ENCODE measurements at places on chromosomes 1 and 21. TPM values are rescaled to one million over a fixed set of nuclear protein-coding genes. Genes with fewer than 3 reads are reported as not detected.
A peak's percentile ranks its signal among the peaks of the same experiment; 100 is the strongest.

DNA sequence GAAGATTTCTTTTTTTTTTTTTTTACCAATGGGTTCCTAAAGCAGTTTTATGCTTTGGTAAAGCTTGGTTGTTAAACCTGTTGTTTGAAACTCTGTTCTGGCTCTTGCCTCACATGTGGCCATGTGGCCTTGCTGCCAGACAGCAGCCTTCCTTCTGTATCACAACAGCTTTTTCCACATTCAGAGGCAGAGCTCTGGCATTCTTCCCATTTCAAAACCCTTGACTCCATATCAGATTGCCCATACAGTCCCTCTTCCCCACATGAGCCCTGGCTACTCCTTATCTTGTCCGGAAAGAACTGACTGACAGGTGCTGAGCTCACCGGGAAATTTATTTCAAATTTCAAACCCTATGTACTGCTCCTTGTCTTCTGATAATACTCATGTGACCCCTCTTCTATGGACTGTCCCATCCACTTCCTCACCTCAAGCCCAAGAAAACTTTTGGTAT is 38.5 kb upstream of the LAX1 start:
- DNase-seq, result no peak

GRCh38 chr1:172485626-172486025 is 41.8 kb upstream of the PIGC start:
- DNase-seq, result no peak

GRCh38 chr1:154710106-154710505 is 102.1 kb upstream of the ADAR start:
- DNase-seq, result no peak

DNA sequence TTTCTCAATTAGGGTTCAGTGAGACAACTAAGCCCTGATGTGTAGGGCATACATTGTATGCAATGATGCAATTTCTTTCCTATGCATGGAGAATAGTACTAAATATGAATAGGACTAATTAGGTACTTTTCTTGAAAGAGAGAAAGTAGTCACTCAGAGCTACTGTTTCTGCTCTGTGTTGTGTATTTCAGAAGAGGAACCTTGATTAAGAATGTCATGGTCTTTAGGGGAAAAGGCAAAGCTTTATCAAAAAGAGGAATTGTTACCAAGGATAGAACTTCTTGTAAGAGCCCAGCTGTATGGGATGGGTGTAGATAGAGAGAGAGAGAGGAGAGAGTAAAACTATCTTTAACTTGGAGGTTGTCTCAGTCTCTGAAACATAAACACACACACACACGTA is 49.1 kb downstream of the HLX start:
- DNase-seq, result no peak

DNA sequence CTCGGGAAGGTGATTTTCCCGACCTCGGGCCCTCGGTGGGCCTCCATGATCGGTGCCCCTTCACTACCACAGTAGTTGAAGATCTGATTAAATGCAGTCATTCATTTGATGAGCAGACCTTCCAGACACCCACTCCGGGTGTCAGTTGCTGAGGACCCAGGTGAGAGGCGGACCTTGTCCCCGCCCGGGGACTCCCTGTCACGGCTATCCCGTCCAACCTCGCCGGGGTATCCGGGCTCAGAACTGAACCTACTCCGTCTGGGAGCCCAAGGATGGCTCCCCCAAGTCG is 22.6 kb downstream of the RNU1-3 start:
- DNase-seq, result no peak

- no peak for DNase-seq
These were observed 45.4 kb upstream of the DIP2A start for GRCh38 chr21:46413365-46413696.

GRCh38 chr1:247487057-247487456 is 29.2 kb upstream of the OR2B11 start:
- DNase-seq, result no peak

- DNase-seq, result no peak
These were observed 711 bp downstream of the TRNP1 start for GRCh38 chr1:26994020-26994786.

DNA sequence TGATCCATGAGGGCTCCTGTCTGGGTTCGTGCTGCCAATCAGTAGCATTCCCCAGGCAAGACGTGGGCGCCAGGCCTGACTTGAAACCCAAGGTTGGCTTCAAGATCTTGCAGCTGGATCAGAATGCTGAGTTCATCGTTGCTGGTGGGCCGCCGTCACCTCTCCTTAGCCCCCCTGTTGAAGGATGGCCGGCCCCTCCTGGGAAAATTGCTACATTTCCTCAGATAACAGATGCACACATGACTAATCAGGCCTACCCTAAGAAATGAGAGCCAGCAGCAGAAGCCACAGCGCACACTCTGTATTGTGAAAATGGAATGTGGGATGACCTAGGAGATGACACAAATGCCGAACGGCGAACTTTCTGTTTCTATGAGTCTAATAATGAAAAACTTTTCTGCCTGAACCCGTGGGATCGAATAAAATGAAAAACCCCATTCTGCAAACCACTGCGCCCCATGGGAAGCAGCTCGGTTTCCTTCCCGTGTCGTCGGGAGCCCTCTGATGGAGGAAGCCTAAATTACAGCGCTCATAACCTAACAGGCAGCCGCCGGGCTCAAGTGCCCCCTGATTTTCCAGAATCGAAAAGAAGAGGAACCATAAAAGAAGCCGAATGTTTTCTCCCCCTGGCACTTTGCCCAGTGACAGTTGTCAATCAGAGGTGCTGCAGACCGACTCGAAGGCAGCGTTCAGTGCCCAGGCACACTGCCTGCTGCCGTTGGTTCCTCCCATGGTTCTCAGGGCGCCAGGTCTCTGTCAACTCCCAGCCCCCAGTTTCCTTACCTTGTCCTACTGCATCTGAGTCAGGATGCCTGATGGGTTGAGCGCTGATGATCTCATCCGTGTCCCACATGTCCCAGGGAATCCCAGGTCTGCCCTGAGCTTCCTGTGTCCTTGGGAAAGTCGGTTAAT is 38.2 kb upstream of the H6PD start:
- DNase-seq, result peak; percentile 87

- no peak for DNase-seq
These were observed 28.0 kb upstream of the NRDC start for GRCh38 chr1:51906306-51907078.

GRCh38 chr1:245877976-245878375 is 629.1 kb downstream of the SMYD3 start:
- DNase-seq, result no peak

DNA sequence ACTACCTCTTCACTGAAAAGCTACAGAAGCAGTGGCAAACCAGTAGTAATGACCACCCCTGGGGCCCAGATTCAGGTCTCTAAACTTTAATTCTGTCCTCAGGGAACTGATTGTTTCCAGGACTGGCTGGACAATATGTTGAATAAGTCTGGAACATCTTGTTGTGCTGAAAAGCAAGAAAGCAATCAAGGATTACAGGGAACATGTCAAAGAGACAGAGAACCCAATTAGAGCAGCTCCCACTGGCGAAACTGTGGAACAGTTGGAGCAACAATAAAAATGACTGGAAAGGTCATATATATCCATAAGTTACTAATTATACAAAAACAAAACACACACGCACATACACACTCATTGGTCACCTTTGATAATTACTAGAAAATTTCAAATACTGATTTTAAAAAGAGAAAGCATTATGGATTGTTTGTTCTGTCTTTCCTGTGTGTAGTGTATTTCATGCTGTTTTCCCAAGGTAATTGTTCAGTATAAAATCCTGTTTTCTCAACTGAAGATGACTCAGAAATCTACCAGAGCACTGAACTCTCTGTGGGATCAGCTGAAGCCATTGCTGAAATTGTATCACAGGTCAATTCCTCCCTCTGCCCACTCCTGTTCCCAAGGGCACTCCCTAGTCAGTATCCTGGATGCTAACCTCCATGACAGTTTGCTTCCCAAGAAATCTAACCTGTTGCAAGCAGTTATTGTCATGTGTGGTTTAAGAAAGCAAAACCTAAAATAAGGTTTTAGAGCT is 83.6 kb upstream of the RGS1 start:
- DNase-seq, result no peak

DNA sequence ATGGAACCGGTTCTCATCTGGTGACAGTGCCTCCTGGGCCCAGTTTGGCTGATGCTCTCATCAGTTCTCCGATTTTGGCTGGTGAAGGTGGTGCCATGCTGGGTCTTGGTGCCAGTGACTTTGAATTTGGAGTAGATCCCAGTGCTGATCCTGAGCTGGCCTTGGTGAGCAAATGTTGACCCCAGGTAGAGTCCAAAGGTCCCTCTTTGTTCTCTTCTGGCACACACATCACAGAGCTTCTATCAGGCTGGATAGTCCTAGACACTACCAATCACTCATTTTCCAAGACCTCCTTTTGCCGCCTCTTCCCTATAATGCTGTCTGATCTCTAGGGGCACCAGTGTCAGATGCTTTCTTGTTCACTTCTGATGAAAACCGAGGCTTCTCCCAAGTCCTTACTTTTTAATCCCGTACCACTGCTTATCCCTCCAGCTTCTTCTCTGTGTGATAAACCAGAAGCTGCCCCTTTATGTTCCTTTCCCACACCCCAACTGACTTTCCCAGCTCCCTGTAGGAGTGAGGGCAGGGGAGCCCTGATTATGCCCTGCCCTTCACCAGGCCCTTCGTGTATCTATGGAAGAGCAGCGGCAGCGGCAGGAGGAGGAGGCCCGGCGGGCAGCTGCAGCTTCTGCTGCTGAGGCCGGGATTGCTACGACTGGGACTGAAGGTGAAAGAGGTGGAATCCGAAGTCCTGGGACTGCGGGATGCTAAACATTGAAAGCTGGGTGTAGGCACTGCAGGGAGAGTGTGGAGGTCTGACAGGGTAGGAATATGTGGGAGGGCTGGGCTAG is 11.1 kb downstream of the PSMD4 start:
- no peak for DNase-seq

DNA sequence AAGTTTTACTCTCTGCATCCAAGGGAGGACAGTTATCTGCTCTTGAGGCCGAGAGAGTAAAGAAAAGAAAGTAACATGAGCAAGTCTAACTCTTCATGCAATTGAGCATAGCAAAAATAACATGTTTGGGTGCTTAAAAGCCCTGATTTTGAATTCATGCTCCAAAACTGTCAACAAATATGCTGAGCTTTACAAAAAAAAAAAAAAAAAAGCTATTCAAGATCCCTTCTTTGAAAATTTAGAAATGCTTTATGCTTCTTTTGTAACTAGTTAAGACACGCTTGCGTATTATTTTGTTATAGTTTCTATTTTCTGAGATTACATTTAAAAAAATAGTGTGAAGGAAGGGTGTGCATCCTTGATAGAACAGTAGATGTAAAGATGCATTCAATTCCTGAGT is 1733.0 kb downstream of the MRPL39 start:
- DNase-seq, result no peak

DNA sequence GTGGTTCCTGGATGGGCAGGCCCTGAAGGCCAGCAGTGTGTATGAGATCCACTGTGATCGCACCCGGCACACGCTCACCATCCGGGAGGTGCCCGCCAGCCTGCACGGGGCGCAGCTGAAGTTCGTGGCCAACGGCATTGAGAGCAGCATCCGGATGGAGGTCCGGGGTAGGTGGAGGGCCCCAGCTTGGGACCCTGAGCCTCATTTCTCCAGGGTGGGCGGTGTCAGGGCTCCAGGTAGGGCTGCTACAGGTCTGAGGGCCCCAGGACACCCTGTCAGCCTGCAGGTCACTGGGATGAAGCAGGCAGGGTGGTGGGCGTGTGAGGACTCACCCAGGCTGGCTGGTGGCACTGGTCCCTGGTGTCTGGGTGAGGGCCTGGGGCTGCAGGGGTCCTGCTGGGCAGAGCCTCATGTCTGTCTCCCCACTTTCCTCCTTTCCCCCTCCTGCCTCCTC is 7.8 kb downstream of the OBSCN start:
- DNase-seq, result peak; percentile 74

GRCh38 chr1:244065063-244065793 is 14.1 kb downstream of the ZBTB18 start:
- no peak for DNase-seq

GRCh38 chr1:82978461-82979324 is 1020.2 kb downstream of the TTLL7 start:
- DNase-seq, result no peak

GRCh38 chr1:185719021-185719420 is 15.2 kb upstream of the HMCN1 start:
- no peak for DNase-seq

GRCh38 chr1:226804907-226805759 is 65.3 kb upstream of the PSEN2 start:
- no peak for DNase-seq

- DNase-seq, result no peak
These were observed 118.2 kb downstream of the RRAGC start for GRCh38 chr1:38741341-38741740.

GRCh38 chr1:154730986-154731489 is 123.1 kb upstream of the ADAR start:
- no peak for DNase-seq

- no peak for DNase-seq
These were observed 19.4 kb downstream of the CLIC6 start for GRCh38 chr21:34688145-34688544.

GRCh38 chr1:172471666-172472065 is 27.8 kb upstream of the PIGC start:
- DNase-seq, result no peak

DNA sequence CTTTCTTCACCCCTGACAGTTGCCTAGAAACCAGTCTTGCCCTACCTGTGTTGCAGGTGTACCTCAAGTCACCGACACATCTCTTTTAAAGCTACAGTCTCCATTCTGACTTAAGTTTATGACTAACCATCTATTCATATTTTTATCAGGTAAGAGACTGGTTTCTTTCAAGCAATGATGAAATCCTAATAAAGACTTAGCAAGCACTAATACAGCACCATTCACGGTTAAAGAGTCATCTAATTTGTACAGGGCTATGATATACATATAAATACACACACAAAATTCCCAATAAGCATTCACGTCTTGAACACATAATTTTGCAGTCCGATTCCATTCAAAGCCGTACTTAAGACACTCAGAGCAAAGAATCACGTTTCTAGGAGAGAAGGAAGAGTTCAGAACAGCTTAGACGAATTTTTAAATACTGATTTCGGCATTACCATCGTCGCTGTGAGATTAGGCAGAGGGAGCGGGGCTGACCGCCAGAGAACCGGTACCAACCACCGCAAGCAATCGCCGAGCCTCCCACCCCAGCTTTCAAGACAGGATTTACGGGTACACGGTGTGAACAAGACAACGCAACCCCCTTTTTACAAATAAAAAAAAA is 943 bp downstream of the ERRFI1 start:
- no peak for DNase-seq

- DNase-seq, result no peak
These were observed 74.1 kb upstream of the JUN start for GRCh38 chr1:58857680-58858673.

CFHR3 gene
- not detected for total RNA-seq

MLLT11 gene
- total RNA-seq, result 58.7 TPM

GNAT2 gene
- not detected for total RNA-seq

GORAB gene
- total RNA-seq, result 13.0 TPM

CFHR4 gene
- total RNA-seq, result not detected

LIN9 gene
- total RNA-seq, result 13.1 TPM

ERVH48-1 gene
- total RNA-seq, result not detected

OR14A16 gene
- not detected for total RNA-seq

CAPN8 gene
- not detected for total RNA-seq

PAQR6 gene
- total RNA-seq, result 2.6 TPM

PKN2 gene
- 27.0 TPM for total RNA-seq

UBXN10 gene
- total RNA-seq, result 0.30 TPM

GOLPH3L gene
- total RNA-seq, result 12.6 TPM

DPH2 gene
- total RNA-seq, result 15.5 TPM

All from cardiac septum (tissue), 1 donor.